Effector memory CD4-positive, alpha-beta T cell (primary cell): ENCODE measurements at places on chromosomes 6 and 20.
A peak's percentile ranks its signal among the peaks of the same experiment; 100 is the strongest.

- H3K4me1 ChIP-seq, result no peaks in the 10 kb centered on the region
- H3K36me3 ChIP-seq, result no peaks in the 10 kb centered on the region
- H3K27ac ChIP-seq, result no peak overlapping the region
- no peaks in the 10 kb centered on the region for H3K27me3 ChIP-seq
- no peak for DNase-seq
- H3K4me3 ChIP-seq, result no peak overlapping the region
Observed at GRCh38 chr20:61819921-61820825, 245.5 kb downstream of the TAF4 start.

DNA sequence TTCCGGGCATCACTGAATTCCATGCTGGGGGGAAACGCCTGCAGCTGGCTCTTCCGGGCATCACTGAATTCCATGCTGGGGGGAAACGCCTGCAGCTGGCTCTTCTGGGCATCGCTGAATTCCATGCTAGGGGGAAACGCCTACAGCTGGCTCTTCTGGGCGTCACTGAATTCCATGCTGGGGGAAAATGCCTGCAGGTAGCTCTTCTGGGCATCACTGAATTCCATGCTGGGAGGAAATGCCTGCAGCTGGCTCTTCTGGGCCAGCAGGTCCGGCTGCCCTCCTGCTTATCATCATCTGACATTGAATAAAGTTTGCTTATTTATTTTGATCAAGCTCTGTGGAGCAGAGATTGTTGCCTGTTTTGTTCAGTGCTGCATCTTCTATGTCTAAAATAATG lies 355.1 kb downstream of the SMOC2 start:
- H3K27me3 ChIP-seq, result no peaks in the 10 kb centered on the region
- no peak overlapping the region for H3K27ac ChIP-seq
- H3K4me1 ChIP-seq, result no peaks in the 10 kb centered on the region
- H3K36me3 ChIP-seq, result no peaks in the 10 kb centered on the region
- no peak for DNase-seq

DNA sequence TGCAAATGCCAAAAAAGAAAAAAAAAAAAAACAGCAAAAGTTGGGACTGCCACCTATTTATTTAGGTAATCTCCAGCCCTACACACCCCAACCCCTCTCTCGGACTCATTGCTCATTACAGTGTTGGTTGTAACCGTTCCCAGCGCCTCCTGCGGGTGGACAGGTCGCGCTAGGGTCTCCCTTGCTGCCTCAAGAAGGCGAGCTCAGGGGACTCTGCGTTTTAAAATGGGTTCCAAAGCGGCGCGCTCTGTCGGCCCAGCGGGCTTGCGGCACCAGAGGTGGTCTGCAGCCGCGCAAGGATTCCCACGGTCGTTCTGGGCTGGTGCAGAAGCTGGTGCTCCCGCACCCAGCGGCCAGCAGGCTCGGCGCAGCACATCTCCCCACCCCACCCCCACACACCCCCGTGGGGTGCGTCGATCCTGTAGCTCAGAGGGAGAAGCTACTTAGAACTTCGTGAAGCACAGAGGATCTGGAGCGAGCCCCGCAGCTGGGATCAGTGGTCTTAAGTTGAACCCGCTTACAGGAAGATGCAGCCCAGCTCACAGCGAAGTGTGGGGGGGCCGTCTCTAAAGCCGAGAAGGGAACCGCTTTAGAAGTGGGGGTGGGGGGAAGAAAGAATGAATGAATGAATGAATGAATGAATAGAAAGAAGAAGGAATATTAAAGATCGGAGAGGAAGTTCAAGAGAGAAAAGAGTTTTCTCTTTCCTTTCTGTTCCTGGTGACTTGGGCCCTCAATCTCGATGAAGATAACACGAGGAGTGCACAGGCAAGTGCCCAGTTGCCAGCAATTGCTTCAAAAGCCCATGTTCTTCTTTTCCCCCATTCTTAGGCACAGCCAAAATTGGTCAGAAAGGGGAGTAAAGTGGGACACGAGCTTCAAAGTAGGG lies 780 bp downstream of the TFAP2A start:
- no peaks in the 10 kb centered on the region for H3K36me3 ChIP-seq
- no peak for DNase-seq
- peaks cover 29% of the 10 kb centered on the region for H3K4me1 ChIP-seq
- H3K27ac ChIP-seq, result no peak overlapping the region

- no peaks in the 10 kb centered on the region for H3K36me3 ChIP-seq
- DNase-seq, result no peak
- no peak overlapping the region for H3K27ac ChIP-seq
- no peaks in the 10 kb centered on the region for H3K27me3 ChIP-seq
Observed at GRCh38 chr6:168061269-168062210, 17.5 kb downstream of the FRMD1 start.

DNA sequence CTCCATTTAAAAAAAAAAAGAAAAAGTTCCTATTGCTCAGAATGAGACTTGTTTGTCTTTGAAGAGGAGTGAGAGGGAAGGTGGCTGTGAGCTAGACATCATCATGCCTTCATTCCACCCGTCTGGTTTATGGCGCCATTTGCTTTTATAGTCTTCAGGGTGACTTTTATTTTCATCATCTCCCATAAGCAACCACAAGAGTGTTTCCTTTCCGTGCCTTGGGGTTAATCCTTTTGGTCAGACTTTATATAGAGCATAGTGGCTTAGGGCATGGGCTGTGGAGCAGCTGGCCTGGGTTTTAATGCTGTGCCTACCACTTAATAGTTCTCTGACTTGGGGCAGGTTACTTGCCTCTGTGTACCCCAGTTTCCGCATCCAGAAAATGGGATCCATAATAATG lies 77.8 kb downstream of the RREB1 start:
- no peak overlapping the region for H3K4me3 ChIP-seq
- no peak for DNase-seq
- H3K36me3 ChIP-seq, result peaks cover 61% of the 10 kb centered on the region
- no peaks in the 10 kb centered on the region for H3K4me1 ChIP-seq
- H3K27ac ChIP-seq, result no peak overlapping the region
- no peaks in the 10 kb centered on the region for H3K27me3 ChIP-seq

DNA sequence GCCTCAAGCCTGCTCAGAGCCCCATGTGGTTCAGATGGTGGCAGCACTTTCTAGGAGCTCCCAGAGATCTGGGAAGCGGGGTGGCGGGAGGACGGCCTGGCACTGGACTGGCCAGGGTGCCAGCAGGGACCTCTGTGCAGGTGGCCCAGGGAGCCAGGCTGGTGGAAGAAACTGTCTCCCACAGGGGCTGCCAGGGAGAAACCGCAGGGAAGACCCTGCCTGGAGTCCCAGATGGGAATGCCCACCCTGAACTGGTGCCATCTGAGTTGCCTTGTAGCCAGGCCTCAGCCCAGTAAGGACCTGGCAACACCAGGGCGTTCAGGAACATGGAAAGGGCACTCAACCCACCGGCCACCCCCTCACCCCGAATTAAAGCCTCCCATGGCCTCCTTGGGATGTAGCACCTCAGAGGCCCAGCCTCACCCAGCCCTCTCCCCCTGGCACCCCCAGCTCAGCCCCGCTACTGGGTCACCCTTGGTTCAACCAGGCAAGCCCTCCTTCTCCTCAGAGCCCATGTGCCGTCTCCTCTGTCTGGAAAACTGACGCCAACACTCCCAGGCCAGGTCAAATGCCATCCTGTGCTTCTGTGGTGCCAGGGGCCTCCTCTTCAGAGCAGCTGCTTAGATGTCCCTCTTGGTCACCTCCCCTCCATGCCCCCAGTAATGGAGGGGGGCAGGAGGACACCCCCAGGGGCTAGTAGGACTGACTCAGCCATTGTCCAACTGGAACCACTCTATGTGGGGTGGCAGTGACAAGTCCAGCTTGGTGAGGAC lies 5.9 kb upstream of the C20orf144 start:
- no peaks in the 10 kb centered on the region for H3K4me1 ChIP-seq
- H3K4me3 ChIP-seq, result no peak overlapping the region
- no peaks in the 10 kb centered on the region for H3K27me3 ChIP-seq

GRCh38 chr6:82862543-82862942 lies 203.1 kb downstream of the UBE3D start:
- no peak overlapping the region for H3K4me3 ChIP-seq
- no peak overlapping the region for H3K27ac ChIP-seq
- no peaks in the 10 kb centered on the region for H3K4me1 ChIP-seq

- H3K4me3 ChIP-seq, result peak overlapping the region; percentile 96
- no peak for DNase-seq
- peaks cover 6% of the 10 kb centered on the region for H3K4me1 ChIP-seq
- no peaks in the 10 kb centered on the region for H3K27me3 ChIP-seq
- no peak overlapping the region for H3K27ac ChIP-seq
- no peaks in the 10 kb centered on the region for H3K36me3 ChIP-seq
Observed at GRCh38 chr6:144286503-144287393, 1.6 kb downstream of the UTRN start.

DNA sequence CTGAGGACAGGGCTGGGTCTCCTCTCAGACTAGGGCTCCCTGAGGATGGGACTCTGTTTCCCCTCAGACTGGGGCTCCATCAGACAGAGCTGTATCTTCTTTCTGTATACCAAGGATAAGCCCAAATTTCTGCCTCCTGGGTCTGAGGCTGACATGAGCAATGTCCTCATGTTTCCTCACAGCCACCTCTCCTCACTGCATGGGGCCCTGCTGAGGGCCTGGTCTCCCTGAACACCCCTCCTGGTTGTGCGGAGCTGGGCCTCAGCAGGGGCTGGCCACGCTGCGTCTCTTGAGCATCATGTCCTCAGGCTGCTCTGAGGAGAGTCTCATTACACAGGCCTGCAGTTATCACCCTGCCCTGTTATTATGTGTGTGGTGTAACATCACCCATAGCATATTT lies 144.6 kb downstream of the LRFN2 start:
- no peaks in the 10 kb centered on the region for H3K36me3 ChIP-seq
- no peak overlapping the region for H3K27ac ChIP-seq
- no peaks in the 10 kb centered on the region for H3K27me3 ChIP-seq
- no peak overlapping the region for H3K4me3 ChIP-seq

- no peak for DNase-seq
- H3K36me3 ChIP-seq, result no peaks in the 10 kb centered on the region
- H3K4me1 ChIP-seq, result no peaks in the 10 kb centered on the region
- no peak overlapping the region for H3K27ac ChIP-seq
- no peaks in the 10 kb centered on the region for H3K27me3 ChIP-seq
- no peak overlapping the region for H3K4me3 ChIP-seq
Observed at GRCh38 chr6:151093706-151094105, 146.1 kb upstream of the AKAP12 start.

DNA sequence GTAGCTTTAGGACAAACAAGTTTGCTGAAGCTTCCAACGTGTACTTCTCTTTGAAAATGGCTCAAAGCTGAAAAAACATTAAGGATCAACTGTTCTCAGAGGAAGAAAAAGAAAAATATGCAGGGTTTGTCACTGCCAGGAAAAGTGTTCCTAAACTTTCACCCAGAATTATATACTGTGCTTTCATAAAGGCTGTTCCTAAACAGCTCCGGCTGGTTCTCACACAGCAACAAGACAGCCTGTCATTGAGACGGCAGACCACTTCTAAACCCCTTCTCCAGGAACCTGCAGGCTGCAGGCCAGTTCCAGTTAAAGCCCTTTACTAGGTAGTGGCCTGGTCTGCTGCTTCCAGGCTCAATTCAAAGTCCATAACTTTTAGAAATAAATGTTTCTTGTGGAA lies 97.4 kb upstream of the SOX4 start:
- no peaks in the 10 kb centered on the region for H3K27me3 ChIP-seq
- H3K27ac ChIP-seq, result no peak overlapping the region
- no peak for DNase-seq

GRCh38 chr6:3453413-3454272 lies 3.2 kb downstream of the SLC22A23 start:
- no peak overlapping the region for H3K27ac ChIP-seq
- DNase-seq, result no peak
- H3K4me1 ChIP-seq, result peaks cover 22% of the 10 kb centered on the region

GRCh38 chr20:51542571-51543421 lies at the start of gene NFATC2:
TSS of gene NFATC2 (minus strand) at chr20:51542719. CDS start at chr20:51542499, 220 bp downstream.
- peak within 1 kb of the TSS; percentile 99 for H3K27ac ChIP-seq
- H3K4me3 ChIP-seq, result peak within 1 kb of the TSS; percentile 71
- H3K36me3 ChIP-seq, result no peaks in the 10 kb centered on the region
- peaks cover 30% of the 10 kb centered on the region for H3K4me1 ChIP-seq
- H3K27me3 ChIP-seq, result no peaks in the 10 kb centered on the region

DNA sequence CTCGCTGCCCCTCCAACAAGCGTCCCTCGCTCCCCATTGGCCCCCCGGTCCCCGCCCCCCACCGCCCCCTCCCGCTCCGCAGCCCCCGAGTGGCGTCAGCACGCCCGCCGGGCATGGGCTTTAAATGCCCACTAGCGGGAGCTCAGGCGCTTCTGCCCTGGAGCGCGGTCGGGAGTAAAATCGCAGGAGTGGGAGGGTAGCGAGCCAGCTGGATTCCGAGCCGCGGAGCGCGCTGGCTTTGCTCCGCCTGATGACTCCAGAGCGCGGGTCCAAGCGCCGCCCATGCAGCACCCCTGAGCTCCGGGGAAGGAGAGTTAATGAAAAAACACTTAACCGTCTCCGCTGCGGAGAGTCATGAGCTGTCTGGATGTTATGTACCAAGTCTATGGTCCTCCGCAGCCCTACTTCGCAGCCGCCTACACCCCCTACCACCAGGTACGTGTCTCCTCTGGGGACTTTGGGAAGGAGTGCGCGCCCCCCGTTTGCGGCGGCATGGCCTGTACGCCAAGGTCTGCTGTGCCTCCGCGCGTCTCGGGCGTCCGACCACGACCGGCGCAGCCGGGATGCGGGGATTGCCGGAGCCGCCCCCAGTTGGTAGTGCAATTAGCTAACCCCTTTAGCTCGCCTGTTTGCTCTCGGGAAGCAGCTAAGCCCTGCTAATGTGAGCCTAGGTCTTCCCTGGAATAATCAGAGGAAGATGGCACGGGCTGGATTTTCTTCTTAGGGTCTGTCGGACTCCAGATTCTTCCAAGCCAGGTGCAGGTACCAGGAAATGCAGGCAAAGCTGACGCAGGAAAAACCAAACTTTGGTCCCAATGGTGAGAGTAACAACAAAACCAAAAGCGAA lies at the start of gene VGLL2:
TSS of gene VGLL2 (plus strand) at position 149 of the 847 bp plus-strand sequence. CDS start at position 355, 206 bp downstream.
- peaks cover 7% of the 10 kb centered on the region for H3K4me1 ChIP-seq
- no peak within 1 kb of the TSS for H3K27ac ChIP-seq
- no peaks in the 10 kb centered on the region for H3K36me3 ChIP-seq
- H3K4me3 ChIP-seq, result no peak within 1 kb of the TSS

GRCh38 chr6:28811873-28812272 lies 111.9 kb downstream of the TRIM27 start:
- no peak overlapping the region for H3K4me3 ChIP-seq
- H3K27me3 ChIP-seq, result peaks cover 65% of the 10 kb centered on the region
- H3K36me3 ChIP-seq, result no peaks in the 10 kb centered on the region
- no peak for DNase-seq
- H3K4me1 ChIP-seq, result no peaks in the 10 kb centered on the region
- H3K27ac ChIP-seq, result no peak overlapping the region

GRCh38 chr6:43401730-43402129 lies 25.6 kb upstream of the ABCC10 start:
- H3K27ac ChIP-seq, result no peak overlapping the region
- no peak overlapping the region for H3K4me3 ChIP-seq
- no peak for DNase-seq
- no peaks in the 10 kb centered on the region for H3K4me1 ChIP-seq
- H3K36me3 ChIP-seq, result no peaks in the 10 kb centered on the region
